ENCODE measurements at places on chromosomes 3 and 15. TPM values are rescaled to one million over a fixed set of nuclear protein-coding genes. Genes with fewer than 3 reads are reported as not detected.

UBE3A gene
- polyA plus RNA-seq, result 82.6 TPM

DNA sequence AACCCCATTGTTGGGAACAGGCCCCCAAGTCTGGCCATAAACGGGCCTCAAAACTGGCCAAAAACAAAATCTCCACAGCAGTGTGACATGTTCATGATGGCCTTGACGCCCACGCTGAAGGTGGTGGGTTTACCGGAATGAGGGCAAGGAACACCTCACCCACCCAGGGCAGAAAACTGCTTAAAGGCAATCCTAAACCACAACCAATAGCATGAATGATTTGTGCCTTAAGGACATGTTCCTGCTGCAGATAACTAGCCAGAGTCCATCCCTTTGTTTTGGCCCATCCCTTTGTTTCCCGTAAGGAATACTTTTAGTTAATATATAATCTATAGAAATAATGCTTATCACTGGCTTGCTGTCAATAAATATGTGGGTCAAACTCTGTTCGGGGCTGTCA, 47.7 kb downstream of the KLHDC8B start:
- DNase-seq, result no peak

DNA sequence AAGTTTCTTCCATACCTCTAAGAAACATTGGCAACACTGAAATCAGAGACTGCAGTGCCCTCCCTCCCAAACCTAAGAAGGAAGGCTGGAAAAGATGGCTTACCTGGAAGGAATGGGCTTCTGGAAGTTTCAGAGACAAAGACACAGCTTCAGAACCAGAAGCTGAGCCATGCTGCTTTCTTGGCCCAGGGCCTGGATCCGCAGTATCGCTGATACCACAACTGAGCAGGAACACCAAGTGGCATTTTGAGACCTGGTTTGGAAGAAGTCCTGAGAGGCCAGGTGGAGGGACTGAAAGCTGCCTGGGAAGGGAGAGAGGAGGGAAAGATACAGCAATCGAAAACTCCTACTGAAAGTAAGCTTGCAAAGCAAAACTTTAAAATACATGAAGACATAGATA, 19.8 kb downstream of the GPR160 start:
- DNase-seq, result no peak

GRCh38 chr3:155704771-155705559, 39.9 kb downstream of the PLCH1 start:
- no peak for DNase-seq

DNA sequence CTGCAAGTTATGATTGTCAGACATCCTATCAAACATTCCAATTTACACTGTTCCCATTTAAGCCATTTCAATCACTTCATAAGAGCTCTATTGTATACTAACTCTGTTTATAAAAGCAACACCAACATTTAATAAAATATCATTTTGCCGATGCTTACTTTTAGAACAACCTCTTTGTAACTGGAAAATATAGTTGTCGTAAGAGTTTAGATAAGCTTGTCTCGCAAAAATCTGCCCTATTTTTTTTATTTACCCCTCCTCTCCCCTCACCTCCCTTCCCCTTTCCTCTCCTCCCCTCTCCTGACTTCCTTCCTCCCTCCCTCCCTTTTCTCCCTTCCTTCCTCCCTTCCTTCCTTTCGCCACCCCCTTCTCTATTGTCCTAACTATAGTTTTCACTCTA, 105.7 kb upstream of the PEX5L start:
- DNase-seq, result no peak
